Left renal cortex interstitium (tissue), 4 donors: ENCODE measurements at places on chromosomes 13 and 19. TPM values are rescaled to one million over a fixed set of nuclear protein-coding genes. Genes with fewer than 3 reads are reported as not detected.

Gene HNRNPA1L2
- 21.6 TPM for polyA plus RNA-seq

Gene ACP7
- 1.5 TPM for polyA plus RNA-seq

Gene KIR2DL3
- polyA plus RNA-seq = not detected

Gene APOE
- 427 TPM for polyA plus RNA-seq

Gene TNFSF9
- 0.16 TPM for polyA plus RNA-seq

Gene CLIP3
- polyA plus RNA-seq = 52.7 TPM

Gene ERICH4
- 6.8 TPM for polyA plus RNA-seq

Gene UBE2L5
- 0.44 TPM for polyA plus RNA-seq

Gene TMC4
- 32.1 TPM for polyA plus RNA-seq

Gene MADCAM1
- 4.3 TPM for polyA plus RNA-seq

Gene TMEM238
- 0.77 TPM for polyA plus RNA-seq

Gene TEX26
- 1.9 TPM for polyA plus RNA-seq

Gene KIR3DL2
- polyA plus RNA-seq = not detected

Gene ACER1
- polyA plus RNA-seq = 0.13 TPM

Gene SLC25A41
- 0.67 TPM for polyA plus RNA-seq

Gene OR7A10
- polyA plus RNA-seq = not detected

Gene TTC9B
- polyA plus RNA-seq = 0.14 TPM

Gene PDX1
- polyA plus RNA-seq = not detected

Gene PGLYRP2
- not detected for polyA plus RNA-seq

Gene MEIOSIN
- polyA plus RNA-seq = not detected

Gene POSTN
- 248 TPM for polyA plus RNA-seq

Gene URAD
- polyA plus RNA-seq = not detected

Gene EMC10
- polyA plus RNA-seq = 109 TPM

Gene PRR19
- polyA plus RNA-seq = 1.4 TPM
